ENCODE measurements at places on chromosomes 3 and 15. TPM values are rescaled to one million over a fixed set of nuclear protein-coding genes. Genes with fewer than 3 reads are reported as not detected.
A peak's percentile ranks its signal among the peaks of the same experiment; 100 is the strongest.

GRCh38 chr3:188002626-188003138 is 151.3 kb upstream of the LPP start:
- no peak for DNase-seq

GRCh38 chr3:70849911-70850699 is 537.7 kb upstream of the MDFIC2 start:
- DNase-seq, result no peak

DNA sequence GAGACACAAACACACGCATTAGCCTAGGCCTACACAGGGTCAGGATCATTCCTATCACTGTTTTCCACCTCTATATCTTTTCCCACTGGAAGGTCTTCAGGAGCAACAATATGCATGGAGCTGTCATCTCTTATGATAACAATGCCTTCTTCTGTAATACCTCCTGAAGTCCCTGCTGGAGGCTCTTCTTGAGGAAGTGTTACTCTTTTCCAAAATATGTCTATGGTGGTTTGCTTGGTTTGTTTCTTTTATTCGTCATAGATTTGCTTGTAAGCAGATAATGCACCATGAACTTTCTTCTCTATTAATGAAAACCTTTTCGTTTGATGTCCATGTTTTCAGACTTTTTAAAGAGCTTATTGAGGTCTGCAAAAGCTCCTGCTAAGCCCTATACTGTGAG is 109.3 kb downstream of the GMPS start:
- DNase-seq, result no peak

DNA sequence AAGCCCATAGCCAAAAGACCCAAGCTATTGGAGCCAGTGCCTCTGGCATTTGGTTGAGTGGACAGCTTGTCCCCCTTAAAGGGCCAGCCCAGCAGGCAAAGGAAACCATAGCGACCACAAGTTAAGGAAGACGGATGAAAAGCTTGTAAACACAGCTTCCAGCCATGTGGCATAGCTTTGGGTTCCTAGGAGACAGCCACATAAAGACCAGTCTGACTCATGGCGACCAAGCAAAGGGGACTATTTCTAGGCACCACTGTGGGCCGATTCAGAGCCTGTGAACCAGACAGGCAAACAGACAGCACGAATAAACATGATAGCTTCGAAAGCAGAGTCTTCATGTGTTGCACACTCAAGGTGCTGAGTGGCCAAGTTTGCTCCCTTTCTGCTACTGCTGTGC is 30.5 kb upstream of the SRGAP3 start:
- no peak for DNase-seq

Gene CCDC33
- 4.8 TPM for total RNA-seq

Gene ATP2B2
- total RNA-seq, result 0.21 TPM

Gene FBXL2
- 5.3 TPM for total RNA-seq

Gene TMEM87A
- total RNA-seq, result 25.2 TPM

DNA sequence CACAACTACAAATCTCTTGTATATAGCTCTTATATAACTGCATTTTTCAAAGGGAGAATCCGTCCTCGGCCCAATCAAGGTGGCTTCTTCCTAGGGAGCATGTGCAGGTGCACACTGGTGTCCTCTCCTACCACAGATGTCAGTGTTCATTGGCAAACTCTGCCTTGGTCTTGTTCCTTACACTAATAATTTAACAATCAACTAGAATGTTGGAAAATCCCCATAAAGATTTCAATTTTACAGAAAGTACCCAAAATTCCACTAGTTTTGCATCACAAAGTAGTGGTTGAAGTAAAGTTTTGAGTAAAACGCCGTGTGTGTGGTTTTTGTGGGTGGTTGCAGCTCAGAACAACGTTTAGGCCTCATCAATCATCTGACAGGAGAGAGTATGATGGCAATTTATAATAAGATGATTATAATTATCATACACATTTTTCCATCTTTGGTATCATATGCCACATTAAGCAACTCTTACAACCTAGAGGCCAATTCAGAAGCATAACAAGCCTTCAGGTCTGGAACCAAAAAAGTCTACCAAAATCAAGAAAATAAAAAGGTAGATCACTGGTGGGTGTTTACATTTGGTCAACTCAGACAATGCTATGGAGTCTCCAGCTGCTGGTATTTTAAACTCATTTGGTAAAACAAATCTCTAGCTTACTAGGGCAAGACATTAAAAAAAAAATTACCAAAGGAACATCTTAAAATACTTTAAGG is 128.9 kb upstream of the BHLHE40 start:
- DNase-seq, result no peak

DNA sequence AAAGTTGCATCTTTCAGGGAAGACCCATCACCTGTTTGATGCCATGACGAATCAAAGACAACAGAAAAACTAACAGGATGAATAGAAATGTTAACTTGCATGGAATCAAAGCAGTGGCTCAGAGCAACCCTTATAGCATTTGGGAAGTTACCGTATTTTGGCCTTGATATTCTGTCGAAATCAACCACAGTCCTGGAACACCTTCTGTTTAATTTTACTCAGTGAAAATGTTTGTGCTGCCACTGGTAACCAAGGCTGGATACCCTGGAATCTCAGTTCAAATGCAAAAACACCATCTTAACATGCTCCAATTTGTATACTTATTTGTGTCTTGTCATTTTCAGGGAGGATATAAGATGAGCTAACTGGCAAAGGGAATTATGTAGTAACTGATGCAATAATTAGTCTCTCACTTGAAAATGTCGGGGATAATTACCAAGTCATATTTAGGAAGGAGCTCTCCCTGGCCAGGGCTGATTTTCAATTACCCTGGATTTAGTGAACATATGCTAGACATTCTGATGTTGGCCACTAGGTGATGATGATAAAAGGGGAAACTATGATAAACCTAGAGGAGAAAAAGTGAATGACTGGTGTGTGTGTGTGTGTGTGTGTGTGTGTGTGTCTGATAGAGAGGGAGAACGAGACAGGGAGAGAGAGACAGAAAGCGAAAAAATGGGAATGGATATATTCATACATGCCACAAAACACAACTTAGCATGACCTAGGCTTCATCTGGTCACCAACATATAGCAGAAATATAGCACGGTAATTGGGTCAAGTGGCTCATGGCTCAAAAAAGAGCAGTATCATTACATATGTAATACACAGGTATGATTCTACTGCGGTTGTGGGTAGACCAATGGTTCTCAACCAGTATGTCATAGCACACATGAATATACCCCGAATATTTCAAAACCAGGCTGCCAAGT is 19.0 kb upstream of the PRICKLE2 start:
- DNase-seq, result peak; percentile 37

Gene SPESP1
- total RNA-seq, result 0.48 TPM

Gene DBR1
- total RNA-seq, result 16.0 TPM

- DNase-seq, result no peak
Observed at GRCh38 chr3:112308151-112308911, 14.3 kb upstream of the SLC9C1 start.

DNA sequence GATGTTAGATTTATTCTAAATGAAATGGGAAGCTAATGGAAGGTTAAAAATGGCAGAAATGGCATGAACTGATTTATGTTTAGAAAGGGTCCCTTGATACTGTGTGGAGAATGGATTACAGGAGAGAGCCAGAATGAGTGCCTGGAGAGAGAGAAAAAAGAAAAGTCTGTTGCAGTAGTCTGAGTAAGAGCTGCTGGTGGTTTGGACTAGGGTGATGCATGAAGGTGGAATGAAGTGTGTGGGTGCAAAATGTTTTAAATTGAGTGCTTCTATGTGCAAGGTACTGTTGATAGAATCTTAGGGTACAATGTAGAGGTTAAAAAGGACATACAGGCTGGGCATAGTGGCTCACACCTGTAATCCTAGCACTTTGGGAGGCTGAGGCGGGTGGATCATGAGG is 11.4 kb upstream of the MGA start:
- no peak for DNase-seq

DNA sequence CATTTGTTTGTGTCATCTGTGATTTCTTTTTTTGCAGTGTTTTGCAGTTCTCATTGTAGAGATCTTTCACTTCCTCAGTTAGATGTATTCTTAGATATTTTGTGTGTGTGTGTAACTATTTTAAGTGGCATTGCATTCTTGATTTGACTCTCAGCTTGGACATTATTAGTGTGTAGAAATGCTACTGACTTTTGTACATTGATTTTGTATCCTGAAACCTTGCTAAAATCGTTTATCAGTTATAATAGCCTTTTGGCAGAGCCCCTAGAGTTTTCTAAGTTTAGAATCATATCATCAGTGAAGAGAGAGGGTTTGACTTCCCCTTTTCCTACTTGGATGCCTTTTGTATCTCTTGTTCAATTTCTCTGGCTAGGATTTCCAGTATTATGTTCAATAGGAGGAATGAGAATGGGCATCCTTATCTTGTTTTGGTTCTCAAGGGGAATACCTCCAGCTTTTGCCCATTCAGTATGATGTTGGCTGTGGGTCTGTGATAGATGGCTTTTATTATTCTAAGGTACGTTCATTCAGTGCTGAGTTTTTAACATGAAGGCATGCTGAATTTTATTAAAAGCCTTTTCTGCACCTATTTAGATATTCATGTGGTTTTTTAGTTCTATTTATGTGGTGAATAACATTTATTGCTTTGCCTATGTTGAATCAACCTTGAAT is 211.7 kb downstream of the MBNL1 start:
- DNase-seq, result no peak

GRCh38 chr3:90062631-90063200 is 955.3 kb downstream of the EPHA3 start:
- no peak for DNase-seq

Gene C3orf22
- not detected for total RNA-seq

GRCh38 chr3:5258526-5258925 is 71.0 kb downstream of the EDEM1 start:
- DNase-seq, result no peak

GRCh38 chr3:82229397-82229796 is 468.0 kb upstream of the GBE1 start:
- no peak for DNase-seq

Gene MED12L
- 7.9 TPM for total RNA-seq

Gene GRM7
- 0.14 TPM for total RNA-seq

Gene SCN5A
- total RNA-seq, result 8.1 TPM

DNA sequence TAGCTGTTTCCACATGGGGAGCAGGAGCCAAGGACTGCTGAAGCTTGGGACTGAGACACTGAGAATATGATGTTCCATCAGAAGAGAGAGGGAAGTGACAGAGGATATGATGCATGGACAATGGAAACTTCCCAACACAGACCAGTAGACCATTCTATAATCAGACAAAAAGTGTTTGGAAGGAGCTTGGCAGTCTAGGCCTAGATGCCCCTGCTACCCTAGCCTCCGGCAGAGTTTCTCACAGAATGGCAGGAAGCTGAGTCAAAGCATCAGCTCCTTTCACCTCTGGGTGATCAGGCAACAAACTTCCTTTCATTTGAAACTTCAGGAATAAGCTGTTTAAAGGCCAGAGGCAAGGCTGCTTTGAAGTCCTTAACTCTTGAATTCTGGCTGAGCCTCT is 222.0 kb downstream of the NEK10 start:
- no peak for DNase-seq

- DNase-seq, result peak; percentile 9
Observed at GRCh38 chr3:70308760-70309159, 3.7 kb downstream of the MDFIC2 start.

DNA sequence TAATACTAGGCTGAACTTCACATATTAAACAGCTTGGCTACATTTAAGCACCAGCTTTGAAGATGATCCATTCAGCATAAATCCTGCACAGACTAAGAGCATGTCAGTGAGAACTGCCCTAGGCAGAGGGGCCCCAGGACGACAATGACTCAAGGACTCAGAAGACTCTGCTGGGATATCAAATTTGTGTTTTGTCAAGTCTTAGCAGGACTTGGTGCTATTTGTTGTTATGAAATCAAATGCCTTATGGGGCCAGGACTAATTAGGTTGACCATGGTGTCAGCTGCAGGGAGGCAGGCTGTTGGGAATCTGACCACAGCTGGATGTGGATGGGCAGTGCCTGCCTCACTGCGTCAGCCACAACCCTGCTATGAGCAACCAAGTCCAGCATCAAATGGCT is 91.8 kb downstream of the RYR3 start:
- no peak for DNase-seq

- DNase-seq, result no peak
Observed at GRCh38 chr15:52326756-52327155, 31.2 kb upstream of the MYO5C start.

DNA sequence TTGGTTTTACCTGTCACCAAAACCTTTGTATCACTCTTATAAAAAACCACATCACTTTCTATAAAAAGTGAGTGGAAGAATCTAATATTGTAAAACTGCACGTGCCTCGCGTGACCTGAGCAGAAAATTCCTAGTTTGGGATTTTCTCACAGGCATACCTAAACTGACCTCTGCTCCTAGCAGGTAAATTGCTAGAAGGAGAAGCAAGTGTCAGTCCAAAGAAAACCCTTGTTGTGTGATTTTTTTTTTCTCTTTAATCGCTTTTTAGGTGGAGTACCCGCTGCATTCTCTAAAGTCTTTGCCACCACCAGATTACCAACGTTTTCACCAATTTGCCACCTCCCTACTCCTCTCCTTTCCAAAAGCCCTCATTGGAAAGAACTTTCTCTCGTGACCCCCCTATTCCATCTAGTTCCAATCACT is 534 bp upstream of the UBE2E1 start:
- no peak for DNase-seq

- no peak for DNase-seq
Observed at GRCh38 chr3:16432714-16433113, 80.8 kb downstream of the RFTN1 start.

DNA sequence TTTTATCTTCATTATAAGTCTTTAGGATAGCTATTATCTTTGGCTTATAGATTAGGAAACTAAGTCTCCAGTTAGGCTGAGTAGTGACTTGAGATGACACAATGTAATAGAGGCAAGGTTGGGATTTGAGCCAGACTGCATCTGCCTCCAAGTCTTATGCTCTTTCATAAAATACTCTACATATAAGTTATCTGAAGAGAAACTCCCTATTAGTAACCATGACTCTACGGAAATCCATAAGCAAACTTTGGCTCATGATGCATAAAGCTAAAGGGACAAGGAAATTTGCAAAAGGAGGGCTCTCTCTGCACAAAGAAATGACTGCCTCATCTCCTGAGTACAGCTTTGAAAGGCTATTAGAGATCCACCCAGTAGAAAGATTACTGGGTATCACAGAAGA is 77.6 kb upstream of the FRMD4B start:
- no peak for DNase-seq

DNA sequence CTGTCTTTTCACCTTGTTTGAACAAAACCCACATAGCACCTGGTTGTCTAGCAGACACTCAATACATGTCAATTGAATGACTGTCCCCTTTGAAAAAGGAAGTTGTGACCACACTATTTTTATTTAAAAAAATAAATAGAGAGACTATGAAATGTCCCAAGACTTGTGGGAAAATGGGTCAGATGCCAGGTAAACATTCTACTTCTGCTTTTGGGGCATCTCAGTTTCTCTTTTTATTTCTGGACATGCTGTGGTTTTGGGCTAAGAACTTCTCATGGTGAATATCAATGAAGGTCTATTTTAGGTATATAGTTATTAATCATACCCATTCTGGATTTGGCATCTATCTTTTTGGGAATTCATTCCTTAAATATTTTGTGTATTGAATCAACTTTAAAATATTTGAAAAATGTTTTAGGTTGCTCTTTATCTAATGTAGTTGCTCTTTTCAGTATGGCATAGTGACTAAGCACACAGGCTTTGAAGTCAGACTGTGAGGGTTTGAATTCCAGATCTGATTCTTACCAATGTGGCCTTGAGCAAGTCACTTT is 4.4 kb downstream of the TMEM45A start:
- no peak for DNase-seq

Gene C3orf80
- total RNA-seq, result not detected

- DNase-seq, result peak; percentile 57
Observed at GRCh38 chr3:130093741-130094391, 12.2 kb downstream of the ALG1L2 start.

GRCh38 chr3:170414202-170414663 is 4.4 kb upstream of the CLDN11 start:
- peak; percentile 63 for DNase-seq

GRCh38 chr3:71090207-71090606 is 493.3 kb downstream of the FOXP1 start:
- DNase-seq, result no peak
